ENCODE measurements at places on chromosomes 4 and X.

DNA sequence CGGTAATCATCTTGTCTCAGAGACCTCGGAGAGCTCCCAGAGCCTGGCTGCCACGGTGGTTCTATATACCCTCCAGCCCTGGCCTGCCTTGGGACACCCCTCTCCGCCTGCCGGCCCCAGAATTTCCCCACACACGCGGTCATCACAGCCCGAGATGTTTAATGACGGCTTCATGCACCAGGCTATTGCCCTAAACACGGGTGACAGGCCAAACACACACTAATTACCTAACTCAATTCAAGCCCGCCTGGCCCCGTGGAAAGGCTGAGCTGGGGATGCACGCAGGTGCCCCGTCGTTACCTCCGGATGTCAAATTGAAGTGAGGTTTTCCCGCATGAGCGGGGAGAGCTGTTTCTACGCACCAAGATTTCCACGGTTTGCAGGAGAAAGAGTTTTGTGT, 72.9 kb upstream of the PPP2R3B start:
- no peak for DNase-seq

GRCh38 chr4:125168531-125168930, 146.2 kb upstream of the FAT4 start:
- DNase-seq: no peak

GRCh38 chr4:38243388-38244053, 283.3 kb downstream of the PTTG2 start:
- DNase-seq: no peak

GRCh38 chr4:135804785-135805184, 1603.2 kb upstream of the PABPC4L start:
- no peak for DNase-seq

DNA sequence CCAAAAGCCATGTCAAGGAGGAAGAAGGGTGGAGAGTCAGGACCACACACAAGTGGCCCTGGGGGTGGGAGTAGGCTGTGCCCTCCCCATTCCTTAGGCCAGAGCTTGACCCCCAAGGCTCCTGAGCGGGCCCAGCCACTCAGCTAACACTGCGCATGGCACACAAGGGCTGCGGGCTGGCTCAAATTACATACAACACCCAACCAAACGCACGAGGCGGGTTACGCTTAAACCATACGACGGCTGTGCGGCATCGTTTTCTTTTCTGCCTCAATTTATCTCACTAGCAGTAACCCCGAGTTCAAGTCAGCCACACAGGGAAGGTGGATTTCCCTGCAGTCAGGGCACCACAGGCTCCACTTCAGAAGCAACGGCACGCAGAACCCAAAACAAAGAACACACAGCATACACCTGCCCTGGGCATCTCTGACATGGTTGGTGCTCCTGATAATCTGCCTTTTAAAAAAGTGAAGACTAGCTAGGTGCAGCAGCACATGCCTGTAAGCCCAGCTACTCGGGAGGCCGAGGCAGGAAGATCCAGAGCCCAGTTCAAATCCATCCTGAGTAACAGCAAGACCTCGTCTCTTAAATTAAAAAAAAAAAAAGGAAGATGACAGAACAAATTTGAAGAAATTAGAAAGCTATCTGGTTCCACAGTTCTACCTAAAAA, 2.9 kb downstream of the GAK start:
- no peak for DNase-seq

- no peak for DNase-seq
Observed at GRCh38 chrX:49910344-49910743, 12.1 kb upstream of the CLCN5 start.

GRCh38 chr4:161642708-161643107, 521.1 kb downstream of the FSTL5 start:
- no peak for DNase-seq

Data from Panc1 (cell line).